ENCODE measurements at places on chromosomes 13 and 19. TPM values are rescaled to one million over a fixed set of nuclear protein-coding genes. Genes with fewer than 3 reads are reported as not detected.

DNA sequence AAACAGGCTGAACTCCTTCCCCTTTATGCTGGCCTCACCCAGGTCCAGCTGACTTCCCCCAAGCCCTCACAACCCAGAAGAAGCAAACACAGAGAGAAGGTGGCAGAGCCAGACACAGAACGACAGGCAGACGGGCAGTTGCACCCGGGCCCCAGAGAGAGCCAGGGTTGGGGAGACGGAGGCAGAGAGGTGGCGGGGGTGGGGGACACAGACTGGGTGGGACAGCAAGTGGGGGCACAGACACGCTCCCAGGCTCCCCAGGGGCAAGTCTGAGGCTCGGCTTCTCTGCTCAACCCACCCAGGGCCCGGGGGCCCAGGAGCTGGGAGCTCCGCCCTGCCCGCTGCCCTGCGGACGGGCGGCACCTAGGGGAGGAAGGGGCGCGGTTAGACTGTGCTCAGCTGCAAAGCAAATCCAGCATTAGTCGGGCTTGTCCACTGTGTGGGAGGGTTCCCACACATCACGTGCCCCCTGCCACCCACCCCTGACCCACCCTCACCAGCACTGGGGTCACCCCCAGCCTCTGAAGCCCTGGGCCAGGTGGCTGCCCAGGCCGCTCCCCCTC, 31.3 kb upstream of the ASF1B start:
- DNase-seq, result no peak

DNA sequence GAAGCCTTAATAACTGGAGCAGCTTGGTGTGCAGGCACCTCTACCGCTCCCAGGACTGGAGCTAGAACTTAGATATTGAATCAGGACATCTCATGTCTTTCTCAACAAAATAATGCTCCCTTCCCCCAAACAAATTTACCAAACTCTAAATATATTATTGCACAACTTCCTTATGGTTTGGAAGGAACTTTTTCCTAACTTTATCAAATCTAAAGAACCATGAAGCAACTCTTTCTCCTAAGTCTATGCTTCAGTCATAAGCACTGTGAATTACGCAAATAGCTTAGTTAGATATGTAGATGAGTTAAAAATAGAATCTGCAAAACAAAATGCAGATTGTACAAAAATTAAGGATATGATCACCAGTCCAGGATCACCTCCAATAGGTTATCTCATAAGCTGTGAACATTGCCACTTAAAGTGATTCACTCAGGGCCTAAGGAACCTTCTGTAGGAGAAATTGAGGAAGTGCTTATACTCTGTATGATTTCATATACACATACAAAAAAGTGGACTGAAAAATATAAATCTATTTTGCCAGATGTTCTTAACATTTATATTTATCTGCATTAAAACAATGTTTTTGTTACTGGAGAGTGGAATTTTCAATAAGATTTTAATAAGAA, 20.4 kb upstream of the MAB21L1 start:
- no peak for DNase-seq

ZNF383 gene
- 14.9 TPM for total RNA-seq

NTF4 gene
- 2.5 TPM for total RNA-seq

- DNase-seq, result no peak
Measured at GRCh38 chr13:24891476-24892108, 127.6 kb downstream of the RNF17 start.

All from urinary bladder (tissue), 4 donors.